BJ (cell line): ENCODE measurements at places on chromosomes 5 and 9.

DNA sequence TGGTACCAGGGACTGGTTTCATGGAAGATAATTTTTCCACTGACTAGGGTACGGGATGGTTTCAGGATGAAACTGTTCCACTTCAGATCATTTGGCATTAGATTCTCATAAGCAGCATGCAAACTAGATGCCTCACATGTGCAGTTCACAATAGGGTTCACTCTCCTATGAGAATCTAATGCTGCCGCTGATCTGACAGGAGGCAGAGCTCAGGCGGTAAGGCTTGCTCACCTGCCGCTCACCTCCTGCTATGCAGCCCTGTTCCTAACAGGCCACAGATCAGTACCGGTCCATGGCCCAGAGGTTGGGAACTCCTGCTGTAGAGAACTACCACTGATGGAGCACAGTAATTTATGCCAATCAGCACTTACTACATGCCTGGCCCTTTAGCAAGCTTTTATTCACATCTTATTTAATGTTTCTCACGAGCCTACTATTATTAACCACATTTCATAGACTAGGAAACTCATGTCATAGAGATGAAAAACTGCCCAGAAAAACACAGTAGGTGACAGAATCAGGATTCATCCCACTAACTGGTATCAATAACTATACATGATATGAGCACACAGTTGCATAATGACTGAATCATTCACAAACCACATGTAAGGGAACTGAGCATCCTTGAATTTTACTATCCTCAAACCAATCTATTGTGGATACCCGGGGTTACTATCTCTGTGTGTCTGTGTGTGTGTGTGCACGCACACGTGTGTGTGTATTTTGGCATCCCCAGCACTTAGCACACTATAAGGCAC is 46.5 kb downstream of the SVEP1 start:
- no peak for DNase-seq

GRCh38 chr5:176387384-176387925 is 943 bp downstream of the NOP16 start:
- DNase-seq = no peak

GRCh38 chr5:82327941-82328340 is 49.8 kb upstream of the RPS23 start:
- no peak for DNase-seq

DNA sequence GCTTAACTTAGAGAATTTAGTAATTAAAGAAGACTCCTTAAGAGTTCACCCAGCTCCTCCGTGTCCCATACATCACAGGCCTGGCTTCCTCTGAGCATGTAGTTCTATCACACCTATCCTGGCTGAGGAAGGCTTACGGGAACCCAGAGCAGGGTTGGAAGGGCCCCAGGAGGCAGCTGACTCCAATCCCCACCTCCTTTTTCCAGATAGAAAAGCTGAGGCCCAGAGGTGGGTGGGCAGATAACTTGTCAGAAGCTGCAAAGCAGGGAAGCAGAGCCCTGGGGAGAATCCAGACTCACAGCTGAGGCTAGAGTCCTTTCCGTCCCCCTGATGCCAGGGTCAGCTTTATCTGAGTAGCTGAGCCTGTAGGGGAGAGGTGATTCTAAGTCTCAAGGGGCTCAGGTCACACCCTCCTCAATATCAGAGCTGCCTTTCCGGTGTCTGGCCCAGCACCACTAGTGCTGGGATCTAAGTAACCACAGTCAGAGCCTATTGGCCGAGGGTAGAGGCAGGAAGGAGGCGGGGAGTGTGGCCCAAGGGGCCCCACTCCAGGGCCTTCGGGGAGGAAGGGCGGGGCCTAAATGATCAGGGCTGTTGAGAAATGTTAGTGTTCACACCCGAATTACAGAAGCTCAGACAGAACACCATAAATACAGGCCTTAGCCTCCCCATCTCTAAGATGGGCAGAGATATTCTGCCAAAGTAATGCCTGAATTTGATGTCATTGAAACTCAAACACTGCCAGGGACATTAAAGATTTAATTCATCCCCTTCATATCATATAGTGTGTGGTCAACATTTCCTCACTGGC is 9.9 kb downstream of the CCDC69 start:
- DNase-seq = no peak

DNA sequence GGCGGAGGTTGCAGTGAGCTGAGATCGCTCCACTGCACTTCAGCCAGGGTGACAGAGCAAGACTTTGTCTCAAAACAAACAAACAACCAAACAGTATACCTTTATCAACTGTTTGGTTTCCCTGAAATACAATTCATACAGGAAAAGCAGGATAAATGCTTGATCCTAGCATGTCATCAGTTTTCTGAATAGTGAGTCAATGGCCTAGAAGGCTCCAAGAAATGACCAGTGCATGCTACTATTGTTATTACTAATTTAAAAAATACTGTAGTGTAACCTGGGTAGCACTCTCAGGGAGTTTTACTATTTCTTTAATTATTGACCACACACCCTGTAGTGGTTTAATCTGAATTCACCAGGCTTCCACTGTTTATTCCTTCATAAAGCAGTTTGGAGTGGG is 101.0 kb upstream of the PTPN3 start:
- DNase-seq = no peak

DNA sequence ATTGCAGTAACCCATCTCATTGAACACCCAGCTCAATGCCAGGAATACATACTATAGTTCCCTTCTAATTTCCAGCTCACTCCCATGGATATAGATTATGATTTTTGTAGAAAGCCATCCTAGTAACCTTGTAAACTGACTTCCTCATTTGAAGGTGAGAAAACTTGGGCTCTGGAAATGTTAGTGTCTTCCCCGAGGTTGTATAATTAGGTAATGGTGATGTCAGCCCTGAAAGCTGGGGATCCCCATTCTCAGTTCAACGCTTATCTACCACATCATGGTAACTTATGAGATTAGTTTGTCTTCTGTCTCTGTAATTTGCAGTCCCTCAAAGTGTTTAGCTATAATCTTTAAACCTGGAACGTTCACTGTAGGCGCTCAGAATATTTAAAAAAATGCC is 34.6 kb upstream of the PTCH1 start:
- no peak for DNase-seq

DNA sequence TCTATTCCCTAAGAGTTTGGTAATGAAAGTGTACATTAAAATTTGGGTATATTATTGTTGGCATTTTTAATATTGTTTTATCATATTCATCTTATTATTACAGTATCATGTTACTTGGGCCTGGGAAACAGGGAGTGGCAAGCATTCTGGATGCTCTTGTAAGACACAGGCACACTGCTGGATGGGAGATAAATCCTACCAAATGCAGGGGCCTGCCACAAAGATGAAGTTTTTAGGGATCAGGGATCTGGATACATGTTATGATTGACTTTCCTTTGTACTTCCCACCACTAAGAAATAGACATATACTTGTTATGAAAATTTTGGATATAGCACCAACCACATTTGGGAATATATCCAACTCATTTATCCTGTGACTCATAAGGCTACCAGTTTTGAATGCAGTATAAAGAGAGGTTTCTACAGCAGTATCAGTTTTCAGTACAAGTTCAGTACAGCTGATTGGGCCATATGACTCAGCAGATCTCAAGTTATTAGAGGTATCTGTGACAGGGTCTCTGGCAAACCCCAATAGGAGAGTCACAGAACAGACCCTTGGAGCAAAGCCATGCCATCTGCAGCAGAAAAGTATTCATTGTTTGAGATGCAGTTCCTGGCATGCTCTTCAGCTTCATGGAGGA is 360.1 kb downstream of the DMAC1 start:
- DNase-seq = no peak

GRCh38 chr9:112486221-112487007 is at the start of gene KIAA1958:
Gene KIAA1958 (plus strand): TSS chr9:112486827. CDS start chr9:112574081, 87,254 bp downstream.
- no peak for DNase-seq

- DNase-seq = no peak
Measured at GRCh38 chr5:112823656-112824055, 37.4 kb upstream of the SRP19 start.

- no peak for DNase-seq
Measured at GRCh38 chr5:173830421-173830820, 57.7 kb upstream of the CPEB4 start.

- no peak for DNase-seq
Measured at GRCh38 chr5:41186143-41186542, 27.2 kb downstream of the C6 start.

- DNase-seq = no peak
Measured at GRCh38 chr9:105258225-105258737, 13.8 kb downstream of the SLC44A1 start.

DNA sequence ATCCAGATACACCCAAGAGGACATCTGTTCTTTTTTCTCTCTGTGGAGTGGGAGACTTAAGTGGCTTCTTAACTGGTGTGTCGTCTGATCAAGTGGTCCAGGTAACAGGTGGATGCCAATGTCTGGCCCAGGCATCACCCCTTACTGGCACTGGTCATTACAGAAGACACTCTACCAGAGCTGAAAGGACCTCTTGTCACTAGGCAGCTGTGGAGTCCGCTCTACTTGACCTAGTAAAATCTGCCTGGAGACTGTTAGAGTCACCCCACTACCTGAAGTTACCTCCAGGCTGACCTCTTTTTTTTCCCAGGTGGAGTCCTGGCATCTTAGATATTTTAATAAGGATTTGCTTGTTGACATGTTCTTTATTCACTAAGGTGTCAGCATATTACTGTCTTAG is 22.5 kb downstream of the FXN start:
- DNase-seq = no peak

DNA sequence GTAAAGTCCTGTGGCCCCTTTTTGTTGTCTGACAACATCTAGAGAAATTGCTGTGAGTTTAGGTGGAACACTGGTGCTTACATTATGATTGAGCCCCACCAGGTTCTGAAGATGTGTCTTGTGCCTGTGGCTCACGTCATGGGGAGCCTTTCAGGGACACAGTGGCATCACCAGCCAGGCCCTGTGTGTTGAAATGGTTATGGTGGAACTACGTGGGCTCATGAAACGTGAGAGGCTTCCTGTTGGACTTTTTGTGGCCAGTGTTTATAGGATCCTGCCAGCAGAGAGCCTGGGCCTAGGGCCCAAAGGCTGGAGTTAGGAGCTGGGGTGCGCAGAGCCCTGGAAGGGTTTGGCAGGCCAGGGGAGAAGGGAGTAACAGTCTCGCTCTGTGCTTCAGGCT is 46.8 kb downstream of the TENT4A start:
- DNase-seq = no peak

GRCh38 chr9:112780450-112781036 is 30.0 kb downstream of the SNX30 start:
- DNase-seq = no peak

DNA sequence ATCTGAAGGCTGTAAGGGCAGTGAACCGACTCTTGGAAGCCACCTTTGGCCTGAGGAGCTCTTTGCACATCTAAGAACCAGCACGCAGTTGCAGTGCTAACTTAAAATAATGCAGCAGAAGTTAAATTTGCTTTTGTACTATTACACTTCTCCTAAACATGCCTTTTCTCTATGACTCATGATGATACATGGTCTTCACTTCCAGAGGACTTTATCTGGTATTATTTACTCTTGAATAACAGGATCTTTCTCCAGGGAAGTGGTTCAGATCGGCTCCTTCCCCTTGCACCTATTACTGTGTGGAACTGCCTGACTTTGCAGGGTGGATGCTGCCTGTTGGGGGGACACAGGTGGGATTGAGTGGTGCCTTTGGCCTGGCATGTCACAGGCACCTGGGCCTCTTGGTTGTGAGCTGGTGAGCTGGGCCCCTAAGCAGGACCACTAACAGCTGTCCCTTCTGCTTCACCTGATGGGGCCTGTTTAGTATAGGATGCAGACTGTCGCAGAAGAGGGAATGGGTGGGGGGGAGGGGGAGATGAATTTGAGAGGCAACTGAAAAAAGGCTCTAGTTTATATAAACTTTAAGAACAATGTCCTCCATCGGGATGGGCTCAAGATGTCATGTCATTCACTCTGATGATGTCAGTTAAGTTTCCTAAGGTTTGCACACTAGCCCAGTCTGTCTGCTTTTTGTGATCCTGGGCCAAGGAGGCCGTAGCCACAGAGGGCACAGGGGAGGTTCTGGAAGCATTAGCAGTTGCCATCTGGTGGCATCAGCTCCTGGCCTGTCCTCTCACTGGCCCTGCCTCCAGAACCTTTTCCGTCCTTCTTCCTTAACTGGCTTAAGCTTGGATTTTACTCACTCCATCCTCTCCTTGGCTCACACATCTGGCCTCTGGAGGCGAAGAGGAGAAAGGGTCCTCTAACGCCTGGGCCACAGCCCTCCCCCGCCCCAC is 33.9 kb upstream of the GABBR2 start:
- no peak for DNase-seq

- no peak for DNase-seq
Measured at GRCh38 chr9:96603305-96604003, 16.2 kb downstream of the CDC14B start.

- DNase-seq = peak; percentile 76
Measured at GRCh38 chr5:103397739-103398581, 139.4 kb downstream of the MACIR start.

- no peak for DNase-seq
Measured at GRCh38 chr9:88692827-88693226, 157.8 kb downstream of the NXNL2 start.

DNA sequence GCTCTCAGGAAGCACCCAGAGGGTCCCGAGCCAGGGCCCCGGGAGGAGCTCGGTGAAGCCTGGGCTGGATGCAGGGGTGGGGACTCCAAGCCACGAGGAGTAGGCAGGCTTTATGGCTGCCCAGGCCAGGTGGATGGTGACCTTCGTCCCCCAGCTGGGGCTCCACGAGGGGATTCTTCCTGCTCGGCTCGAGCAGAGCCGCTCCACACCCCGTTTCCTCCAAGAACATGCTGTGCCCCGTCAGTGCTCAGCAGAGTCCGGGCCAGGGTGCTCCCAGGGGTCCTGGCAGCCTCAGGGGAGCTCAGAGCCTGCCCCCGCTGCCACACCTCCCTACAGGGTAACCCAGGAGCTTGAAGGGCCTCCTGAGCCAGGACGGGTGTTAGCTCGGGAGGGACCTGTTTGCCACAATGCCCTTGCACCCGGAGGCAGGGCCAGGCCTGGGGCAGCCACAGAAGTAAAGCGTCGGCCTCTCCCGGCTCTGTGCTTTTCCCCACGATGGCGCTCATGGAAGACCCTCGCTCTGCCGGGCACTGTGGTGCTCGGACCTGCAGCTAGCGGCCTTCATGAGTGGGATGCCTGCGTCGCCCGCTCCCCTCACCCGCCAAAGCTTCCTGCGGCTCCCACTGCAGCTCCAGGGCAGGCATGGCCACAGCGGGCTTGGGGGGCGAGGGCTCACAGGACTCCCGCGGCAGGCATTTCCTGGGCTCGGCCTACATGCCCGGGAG is 86.8 kb downstream of the KCNT1 start:
- no peak for DNase-seq

DNA sequence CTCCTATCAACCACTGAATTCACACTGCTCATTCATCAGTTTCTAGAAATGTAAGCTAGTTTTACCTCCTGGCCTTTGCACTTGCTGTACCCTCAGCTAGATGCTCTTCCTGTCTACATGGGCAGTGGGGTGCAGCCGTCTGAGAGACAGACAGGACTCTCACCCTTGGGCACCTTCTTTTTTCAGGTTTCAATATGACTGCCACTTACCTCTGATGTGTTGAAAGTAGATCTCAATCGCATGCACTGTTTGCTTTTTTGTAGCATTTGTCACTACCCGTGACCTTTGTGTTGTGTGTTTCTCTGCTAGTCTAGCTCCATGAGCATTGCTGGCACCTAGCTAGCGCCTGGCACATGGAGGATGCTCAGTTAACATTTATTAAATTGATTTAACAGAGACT is 403.1 kb upstream of the TRPC7 start:
- DNase-seq = no peak
